ENCODE measurements at places on chromosomes 1 and 21.

DNA sequence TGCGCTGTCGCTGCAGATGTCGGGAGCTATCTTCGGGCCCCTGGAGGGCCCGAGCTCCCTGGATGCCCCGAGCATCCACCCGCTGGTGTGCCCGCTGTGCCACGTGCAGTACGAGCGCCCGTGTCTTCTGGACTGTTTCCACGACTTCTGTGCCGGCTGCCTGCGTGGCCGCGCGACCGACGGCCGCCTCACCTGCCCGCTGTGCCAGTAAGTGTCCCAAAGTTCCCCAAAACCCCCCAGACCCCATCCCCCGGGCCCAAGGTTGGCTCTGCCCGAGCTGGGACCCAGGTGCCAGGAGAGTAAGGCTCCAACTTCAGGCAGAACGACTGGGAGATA, 569 bp downstream of the RNF207 start:
- no peak for DNase-seq

GRCh38 chr1:36359911-36360550, 25.7 kb downstream of the STK40 start:
- no peak for DNase-seq

- peak; percentile 54 for DNase-seq
Observed at GRCh38 chr1:38191461-38191860, 144.9 kb upstream of the POU3F1 start.

- DNase-seq: peak; percentile 47
Observed at GRCh38 chr1:225651872-225652728, 823 bp downstream of the ENAH start.

DNA sequence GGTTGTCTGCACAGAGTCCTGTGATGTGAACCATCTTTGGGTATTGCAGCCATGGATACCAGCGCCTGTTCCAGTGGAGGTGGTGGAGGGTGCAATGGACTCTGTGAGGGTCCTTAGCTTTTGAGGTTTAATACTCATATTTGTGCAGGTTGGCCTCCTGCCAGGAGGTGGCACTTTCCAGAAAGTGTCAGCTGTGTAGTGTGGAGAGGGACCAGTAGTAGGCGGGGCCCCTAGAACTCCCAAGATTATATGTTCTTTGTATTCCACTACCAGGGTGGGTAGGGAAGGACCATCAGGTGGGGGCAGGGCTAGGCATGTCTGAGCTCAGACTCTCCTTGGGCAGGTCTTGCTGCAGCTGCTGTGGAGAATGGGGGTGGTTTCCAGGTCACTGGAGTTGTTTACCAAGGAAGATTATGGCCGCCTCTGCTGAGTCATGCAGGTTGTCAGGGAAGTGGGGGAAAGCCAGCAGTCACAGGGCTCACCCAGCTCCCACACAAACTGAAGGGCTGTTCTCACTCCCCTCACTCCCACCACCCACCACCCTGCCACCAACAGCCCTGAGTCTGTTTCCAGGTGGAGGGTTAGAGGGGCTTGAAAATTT, 31.2 kb upstream of the ZNF678 start:
- no peak for DNase-seq

- DNase-seq: no peak
Observed at GRCh38 chr21:25329227-25329825, 278.0 kb downstream of the MRPL39 start.

- no peak for DNase-seq
Observed at GRCh38 chr1:119288751-119289150, 79.8 kb upstream of the HAO2 start.

DNA sequence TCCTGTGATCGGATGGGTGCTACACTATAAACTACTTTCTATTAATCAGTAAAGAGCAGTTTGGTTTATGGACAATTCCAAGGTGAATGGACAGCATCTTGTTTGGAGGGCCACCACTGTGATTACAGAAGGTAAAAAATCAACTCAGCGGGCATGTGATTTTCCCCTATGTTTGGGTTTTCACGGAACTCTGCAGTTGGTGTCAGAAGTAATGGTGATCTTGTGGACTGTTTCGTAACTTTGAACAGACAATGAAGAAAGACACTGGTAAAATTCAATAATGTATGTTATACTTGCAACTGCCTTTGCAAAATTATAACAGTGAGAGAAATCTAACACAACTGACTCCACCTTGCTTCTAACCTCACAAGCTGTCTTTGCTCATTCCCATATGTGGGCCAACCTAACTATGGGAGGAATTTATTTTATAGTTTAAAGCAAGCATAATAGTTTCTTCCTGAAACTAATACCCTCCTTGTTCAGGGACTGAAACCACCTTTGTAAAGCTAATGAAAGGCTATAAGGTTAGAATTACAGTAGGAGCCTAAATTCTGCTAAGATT, 53.2 kb downstream of the TRIM33 start:
- no peak for DNase-seq

- DNase-seq: no peak
Observed at GRCh38 chr1:150995896-150996295, 10.8 kb downstream of the MINDY1 start.
